Cardiac septum (tissue), 1 donor: ENCODE measurements at places on chromosomes 7 and 10. TPM values are rescaled to one million over a fixed set of nuclear protein-coding genes. Genes with fewer than 3 reads are reported as not detected.

The ZNF804B gene
- total RNA-seq, result 0.05 TPM

The TMEM178B gene
- total RNA-seq, result 15.2 TPM

The CHST3 gene
- 24.4 TPM for total RNA-seq

The CNNM1 gene
- total RNA-seq, result 0.22 TPM

The NOS3 gene
- total RNA-seq, result 26.5 TPM

The SMKR1 gene
- total RNA-seq, result not detected

The TBX20 gene
- total RNA-seq, result 58.0 TPM

The SLC26A4 gene
- total RNA-seq, result 1.5 TPM

GRCh38 chr10:128147669-128148068 is 21.4 kb upstream of the MKI67 start:
- DNase-seq, result no peak

DNA sequence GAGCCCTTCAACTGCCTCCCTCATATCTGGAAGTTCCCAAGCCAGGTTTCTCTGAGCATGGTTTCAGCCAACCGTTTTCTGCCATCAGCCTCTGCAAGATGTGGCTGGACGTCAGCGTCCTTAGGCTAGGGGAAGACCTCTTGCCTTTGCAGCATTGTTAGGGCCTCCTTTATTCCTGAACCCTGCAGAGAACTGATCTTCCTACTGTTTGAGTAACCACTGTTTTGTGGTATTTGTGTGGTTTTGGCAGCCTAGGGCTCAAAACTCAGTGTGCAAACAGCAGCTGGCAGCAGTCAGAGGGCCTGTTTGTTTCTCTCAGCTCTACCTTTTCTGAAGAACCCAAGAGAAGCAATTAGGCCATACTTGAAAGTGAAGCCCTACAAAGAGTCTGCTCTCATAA is 83.4 kb upstream of the SEMA3E start:
- no peak for DNase-seq

DNA sequence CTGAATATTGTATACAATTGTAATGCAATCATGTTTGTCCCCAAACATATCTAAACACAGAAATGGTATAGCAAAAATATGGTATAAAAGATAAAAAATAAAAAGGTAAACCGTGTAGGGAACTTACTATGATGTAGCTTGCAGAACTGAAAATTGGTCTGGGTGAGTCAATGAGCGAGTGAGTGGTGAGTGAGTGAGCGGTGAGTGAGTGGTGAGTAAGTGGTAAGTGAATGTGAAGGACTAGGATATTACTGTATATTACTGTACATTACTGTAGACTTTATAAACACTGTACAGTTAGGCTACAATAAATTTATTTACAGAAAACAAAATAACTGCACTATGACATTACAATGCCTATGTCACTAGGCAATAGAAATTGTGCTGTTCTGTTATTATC is 1163.2 kb upstream of the SORCS1 start:
- DNase-seq, result no peak

DNA sequence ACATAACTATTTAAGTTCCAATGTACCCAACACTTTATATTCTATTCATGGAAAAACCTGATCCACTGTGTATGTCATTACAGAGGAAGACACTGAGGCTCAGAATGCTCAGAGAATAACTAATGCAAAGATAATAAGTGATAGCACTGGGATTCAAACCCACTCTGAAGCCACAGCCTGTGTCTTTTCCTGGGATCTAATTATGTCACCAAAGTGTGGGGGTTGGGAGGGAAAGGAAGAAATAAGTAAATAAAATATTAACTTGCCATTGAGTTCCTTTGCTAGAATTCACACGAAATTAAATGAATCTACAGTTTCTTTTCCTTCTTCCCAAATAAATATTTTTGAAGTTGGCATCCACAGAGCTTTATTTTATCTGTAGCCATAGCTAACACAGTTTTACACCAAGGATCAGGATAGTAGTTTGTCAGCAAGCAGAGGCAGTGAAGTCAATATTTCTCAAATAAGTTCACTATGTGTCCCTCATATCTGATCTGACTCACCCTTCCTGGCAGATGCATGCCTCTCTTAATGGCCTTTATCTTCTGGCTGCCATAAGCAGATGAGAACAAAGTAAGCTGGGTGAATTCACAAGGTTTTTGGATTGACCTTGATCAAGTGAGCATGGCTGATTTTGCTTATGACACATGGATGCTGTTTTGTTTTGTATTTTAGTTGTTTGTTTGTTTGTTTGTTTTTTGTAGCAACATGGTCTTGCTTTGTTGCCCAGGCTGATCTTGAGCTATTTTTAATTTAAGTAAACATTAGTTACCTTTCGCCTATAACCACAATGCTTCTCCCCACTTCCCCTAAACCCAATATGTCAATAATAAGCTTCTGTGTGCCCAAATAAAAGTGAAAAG is 6.3 kb downstream of the RAPGEF5 start:
- no peak for DNase-seq

DNA sequence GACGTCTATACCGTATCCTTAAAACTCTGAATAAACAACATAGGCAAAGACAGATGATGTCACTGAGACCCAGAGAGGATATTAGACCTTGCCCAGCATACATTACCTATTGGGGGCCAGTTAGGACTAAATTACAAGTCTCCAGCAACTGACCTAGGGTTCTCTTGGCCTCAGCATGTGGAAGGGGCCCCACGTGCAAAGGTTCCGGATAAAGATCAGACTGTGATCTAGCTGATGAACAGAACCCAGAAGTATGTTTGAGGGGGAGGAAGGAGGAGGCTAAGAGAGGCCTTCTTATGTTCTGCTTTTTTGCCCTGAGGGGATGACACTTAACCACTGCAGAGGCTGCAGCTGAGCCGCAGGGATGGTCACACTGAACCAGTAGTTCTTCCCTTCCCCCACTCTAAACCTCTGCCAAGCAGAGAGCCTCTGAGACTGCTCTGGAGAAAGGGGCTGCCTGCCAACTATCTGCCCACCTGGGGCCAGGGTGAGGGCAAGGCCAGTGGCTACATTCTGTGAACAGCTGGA is 24.0 kb upstream of the KMT2C start:
- DNase-seq, result no peak

DNA sequence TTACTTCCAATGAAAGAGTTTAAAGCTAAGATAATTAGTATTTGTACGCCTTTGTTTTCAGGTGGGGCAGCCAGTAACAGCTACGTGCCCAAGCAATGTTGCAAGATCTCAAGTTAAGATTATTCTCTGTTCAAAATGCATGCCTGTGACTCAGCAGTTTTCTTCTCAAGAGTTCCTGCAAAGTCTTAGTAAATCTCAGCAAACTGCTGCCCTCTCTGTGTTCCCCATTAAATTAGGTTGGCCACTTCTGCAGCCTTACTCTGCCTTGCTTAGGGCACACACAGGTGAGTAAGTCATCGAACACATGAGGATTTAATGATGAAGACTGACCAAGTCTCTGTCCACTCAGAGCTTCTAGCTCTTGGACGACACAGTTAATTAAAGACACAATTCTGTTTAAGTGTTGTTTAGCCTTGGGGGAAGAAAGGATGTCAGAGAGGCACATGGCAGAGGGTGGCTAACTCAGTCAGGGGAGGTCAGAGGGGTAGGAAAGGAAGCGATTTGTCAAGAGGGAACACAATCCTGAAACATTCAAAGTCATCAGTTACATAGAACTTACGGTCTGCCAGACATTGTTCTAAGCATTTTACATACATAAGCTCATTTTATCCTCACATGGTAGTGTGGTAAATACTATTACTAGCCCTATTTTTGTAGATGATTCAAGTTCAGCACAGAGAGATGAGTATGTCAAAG is 20.2 kb upstream of the SLC35G1 start:
- no peak for DNase-seq

DNA sequence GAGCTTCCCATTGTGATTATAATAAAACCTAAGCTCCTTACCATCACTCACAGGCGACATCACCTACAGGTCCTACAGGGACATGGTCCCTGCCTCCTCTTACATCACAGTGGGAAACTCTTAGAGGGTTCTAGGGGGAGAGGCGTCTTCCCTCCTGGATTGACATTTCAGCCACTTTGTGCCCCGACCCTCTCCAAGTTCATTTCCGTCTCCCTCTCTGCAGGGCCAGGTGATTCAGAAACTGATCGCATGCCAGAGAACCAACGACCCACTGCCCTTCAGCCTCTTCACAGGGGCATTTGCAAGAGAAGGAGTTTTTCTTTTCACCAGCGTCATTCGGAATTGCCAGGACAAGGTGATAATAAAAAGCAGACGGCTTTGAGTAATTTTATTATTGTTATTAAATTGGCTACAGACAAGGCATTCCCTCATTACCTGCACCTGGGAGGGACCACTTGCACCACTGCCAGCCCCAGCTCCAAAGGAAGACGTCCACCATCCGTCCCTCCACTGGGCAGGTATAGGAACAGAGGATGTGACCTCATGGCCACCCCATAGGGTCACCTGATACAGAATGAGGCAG is 85.8 kb upstream of the CUX1 start:
- no peak for DNase-seq

DNA sequence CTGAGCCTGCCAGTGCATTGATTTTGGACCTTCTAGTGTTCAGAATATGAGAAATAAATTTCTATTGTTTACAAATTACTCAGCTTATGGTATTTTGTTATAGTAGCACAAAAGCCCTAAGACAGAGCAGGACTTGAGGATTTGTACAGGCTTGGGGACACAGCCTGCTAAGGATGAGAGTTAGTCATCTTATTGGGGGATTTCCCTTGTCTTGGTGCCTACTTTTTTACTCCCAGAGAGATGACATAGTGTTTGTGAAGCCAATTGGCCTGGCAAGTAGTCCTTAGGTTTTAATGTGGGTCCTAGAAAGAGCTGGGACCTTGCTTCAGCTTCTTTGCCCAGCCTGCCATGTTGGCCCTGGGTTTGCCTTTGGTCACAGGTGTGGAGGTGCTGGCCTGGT is 364.0 kb downstream of the REEP3 start:
- no peak for DNase-seq
